ENCODE measurements at places on chromosomes 5 and 9.
A peak's percentile ranks its signal among the peaks of the same experiment; 100 is the strongest.

- DNase-seq: no peak
These were observed 132.1 kb downstream of the PDZD2 start for GRCh38 chr5:31770998-31771397.

- no peak for DNase-seq
These were observed 39.2 kb downstream of the ANXA2R start for GRCh38 chr5:43000914-43001313.

- DNase-seq: peak; percentile 53
These were observed 49.3 kb upstream of the ZNF366 start for GRCh38 chr5:72556351-72557166.

GRCh38 chr5:127010362-127010761 lies 20.0 kb downstream of the MARCHF3 start:
- DNase-seq: no peak

- DNase-seq: no peak
These were observed 558.5 kb upstream of the ZNF462 start for GRCh38 chr9:106304401-106304920.

- peak; percentile 96 for DNase-seq
These were observed at the start of gene TLE4 for GRCh38 chr9:79571309-79572031. Gene TLE4, plus strand, starts transcription at chr9:79571965. Its CDS starts 826 bp downstream, at chr9:79572791.

DNA sequence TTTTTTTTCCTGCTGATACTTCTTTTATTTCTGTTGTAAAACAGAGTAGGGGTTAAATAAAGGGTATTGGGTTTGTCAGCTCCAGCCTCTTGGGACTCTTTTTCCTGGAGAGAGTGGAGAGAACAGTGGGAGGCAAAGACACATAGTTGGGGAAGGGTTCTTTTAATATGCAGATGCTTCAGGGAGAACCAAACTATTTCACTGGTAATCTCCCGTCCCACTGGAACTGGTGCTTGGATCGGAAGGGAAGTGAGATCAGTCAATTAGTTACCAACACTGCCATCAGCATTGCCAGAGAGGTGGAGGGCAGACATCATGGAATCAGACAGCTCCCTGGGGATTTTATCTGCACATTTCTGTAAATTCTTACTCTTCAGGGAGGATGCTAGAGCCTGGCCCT lies 47.6 kb upstream of the ELOVL7 start:
- no peak for DNase-seq
